ENCODE measurements at places on chromosomes 2 and 18.

DNA sequence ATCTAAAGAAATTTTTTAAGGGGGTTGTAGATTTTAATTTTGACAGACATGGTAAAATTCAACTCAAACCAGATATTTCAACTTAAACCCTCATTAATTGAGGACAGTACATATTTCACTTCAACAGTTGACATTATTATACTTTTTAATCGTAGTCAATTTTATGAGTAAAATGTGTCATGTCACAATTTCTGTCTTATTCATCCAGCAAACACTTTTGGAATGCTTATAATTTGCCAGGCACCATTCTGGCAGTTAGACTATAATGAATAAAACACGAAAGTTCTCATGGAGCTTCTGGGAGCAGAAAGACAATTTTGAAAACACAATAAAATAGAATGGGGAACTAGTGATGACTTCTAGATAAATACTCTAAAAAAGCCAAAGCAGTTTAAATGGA is 1094.8 kb downstream of the SUCLG1 start:
- no peak for DNase-seq

DNA sequence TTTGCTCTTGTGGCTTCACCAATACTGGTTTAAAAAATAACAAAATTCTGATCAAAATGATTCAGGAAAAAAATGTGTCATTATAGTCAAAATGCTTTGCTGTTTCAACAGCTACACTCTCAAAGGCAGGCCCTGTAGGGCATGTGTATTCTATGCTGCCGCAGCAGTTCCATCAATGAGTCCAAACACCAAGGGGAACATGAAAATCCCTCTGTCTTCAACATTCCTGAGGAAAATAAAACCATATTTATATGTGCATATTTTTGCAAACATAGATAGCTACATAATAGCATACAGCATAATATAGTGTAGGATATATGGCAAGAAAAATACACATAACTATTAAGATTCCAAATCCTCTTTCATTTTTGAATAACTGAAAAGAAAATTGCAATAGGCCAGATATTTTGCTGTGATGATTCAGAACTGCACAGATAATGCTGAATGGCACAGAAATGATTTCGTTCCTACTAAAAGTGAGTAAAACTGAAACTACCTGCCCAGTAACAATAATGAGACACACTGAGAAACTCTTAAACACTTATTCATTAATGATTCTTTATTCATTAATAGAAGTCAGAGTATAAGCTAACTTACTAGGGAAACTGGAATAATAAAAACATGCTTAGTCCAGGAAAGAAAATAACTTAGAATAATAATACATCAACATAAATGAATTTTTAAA is 343.8 kb downstream of the SUCLG1 start:
- no peak for DNase-seq

- DNase-seq, result no peak
Measured at GRCh38 chr2:173290046-173290445, 64.6 kb upstream of the CDCA7 start.

GRCh38 chr2:190889175-190889943 is 8.7 kb downstream of the GLS start:
- no peak for DNase-seq

DNA sequence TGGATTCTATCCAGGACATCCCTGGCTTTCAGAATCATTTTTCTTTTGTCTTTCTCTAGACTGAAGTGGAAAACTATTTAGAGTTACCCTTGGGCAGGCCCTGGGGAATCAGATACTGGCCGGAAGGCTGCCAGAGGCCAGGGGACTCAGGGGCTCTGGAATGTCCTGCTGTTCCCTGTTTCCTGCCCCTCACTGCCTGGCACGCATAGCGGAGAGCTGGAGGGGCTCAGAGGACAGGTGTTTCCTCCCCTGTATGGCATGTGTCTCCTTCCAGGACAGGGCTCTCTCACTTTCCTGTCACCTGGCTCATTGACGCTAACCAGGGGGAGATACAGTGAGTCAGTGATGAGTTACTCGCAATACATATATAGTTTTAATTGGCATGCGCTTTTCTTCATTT is 38.8 kb downstream of the DYSF start:
- no peak for DNase-seq

- DNase-seq, result no peak
Measured at GRCh38 chr2:172228177-172228808, 125.6 kb upstream of the DLX2 start.

DNA sequence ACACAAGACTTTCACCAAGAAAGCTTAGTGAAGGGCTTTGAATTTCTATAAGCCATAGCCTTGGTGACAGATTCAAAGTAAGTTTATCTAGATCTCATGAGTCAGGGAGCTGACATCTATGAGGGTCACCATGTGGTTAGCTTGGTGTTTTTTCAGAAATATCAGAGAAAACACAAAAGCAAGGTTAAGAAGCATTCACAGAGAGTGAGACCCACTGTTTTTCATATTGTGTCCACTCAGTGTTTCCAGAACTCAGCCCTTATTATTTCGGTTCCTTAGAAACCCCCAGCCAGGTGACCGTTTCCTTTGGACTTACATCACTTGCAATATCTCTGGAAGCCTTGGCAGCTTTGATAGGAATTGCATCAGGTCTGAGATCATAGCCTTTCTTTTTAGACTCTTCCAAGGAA is 76.6 kb downstream of the NEB start:
- no peak for DNase-seq

DNA sequence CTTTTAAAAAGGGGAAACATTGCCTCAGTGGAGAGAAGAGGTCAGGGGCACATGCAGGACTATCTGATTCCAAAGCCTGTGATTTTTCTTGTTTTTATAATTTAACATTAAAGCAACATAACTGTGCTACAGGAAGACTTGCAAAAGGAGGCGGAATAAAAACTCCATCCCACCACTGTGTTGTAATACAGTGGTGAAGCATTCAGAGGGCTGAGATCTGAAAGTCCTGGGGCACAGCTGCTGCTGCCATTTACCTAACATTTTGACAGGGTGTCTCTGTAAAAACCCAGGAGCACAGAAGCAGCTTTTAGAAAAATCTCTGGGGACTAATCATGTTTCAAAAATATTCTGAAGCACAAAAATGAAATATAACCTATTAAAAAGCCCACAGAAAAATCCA is 97.6 kb downstream of the GRB14 start:
- DNase-seq, result no peak

- no peak for DNase-seq
Measured at GRCh38 chr2:46634905-46635304, 155.5 kb downstream of the TMEM247 start.

DNA sequence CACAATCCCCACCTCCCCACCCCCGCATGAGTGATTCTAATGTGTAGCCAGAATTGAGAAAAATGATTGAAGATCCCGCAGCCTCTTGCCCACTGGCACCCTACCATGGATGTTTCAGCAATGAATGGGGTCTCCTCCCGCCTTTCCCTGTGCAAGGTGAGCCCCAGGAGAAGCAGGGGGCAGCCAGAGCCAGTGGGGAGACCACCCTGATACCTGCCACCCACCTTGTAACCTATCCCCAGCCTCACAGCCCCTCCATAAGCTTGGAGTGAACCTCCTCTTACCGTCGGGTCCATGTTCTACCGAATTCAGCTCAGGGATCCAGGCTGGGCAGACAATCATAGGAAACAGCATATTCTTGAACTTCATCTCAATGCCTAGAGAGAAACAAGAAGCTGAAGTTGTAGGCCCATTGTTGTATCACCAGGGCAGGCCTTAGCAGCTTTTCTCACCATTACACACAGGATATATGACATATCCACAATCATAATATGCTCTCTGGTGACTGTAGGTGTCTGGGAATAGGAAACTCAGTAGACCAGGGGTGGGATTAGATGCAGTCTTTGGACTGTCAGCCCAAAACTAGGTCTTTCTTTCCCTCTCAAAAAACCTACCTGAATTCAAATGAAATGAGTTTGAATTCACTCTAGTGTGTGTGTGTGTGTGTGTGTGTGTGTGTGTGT is 30.9 kb downstream of the XDH start:
- no peak for DNase-seq

- no peak for DNase-seq
Measured at GRCh38 chr18:62672600-62672999, 42.7 kb upstream of the PHLPP1 start.

- DNase-seq, result no peak
Measured at GRCh38 chr2:214079032-214079431, 331.8 kb upstream of the VWC2L start.

DNA sequence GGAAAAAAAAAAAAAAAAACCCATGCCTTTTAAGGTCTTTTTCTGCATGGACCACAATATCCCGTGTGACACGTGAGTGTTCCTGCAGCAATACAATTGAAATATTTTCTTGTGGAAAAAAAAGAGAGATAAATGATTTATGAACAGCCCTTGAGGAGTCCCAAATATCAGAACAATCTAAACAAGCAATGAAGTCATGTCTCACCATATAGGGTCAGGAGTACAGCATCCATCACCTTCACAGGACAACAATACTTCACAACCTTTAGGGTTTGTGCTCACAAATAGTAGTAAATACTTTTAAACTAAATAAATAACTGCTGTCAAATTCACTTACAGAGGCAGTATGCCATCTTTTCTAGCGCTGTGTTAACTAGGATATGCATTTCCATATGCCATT is 87.9 kb downstream of the ZEB2 start:
- no peak for DNase-seq

DNA sequence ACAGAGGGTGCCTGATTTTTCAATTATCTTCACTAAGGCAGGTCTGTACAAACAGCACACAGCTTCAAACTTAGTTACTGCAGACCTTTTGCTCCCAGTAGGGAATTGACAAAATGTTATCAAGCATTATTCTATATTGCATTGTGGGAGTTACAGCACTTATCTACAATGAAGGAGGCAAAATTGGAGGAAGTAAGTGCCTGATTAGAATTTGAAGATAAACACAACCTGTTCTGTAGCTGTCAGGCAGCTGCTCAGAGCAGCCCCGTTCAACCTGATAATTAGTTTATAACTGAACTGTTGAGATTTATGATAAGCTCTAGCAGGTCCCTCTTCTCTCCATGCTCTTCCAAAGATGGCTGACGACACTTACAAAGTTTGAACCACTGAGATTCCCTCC is 364.4 kb upstream of the CYRIA start:
- DNase-seq, result no peak

GRCh38 chr18:6286585-6286984 is 128.1 kb downstream of the L3MBTL4 start:
- no peak for DNase-seq

DNA sequence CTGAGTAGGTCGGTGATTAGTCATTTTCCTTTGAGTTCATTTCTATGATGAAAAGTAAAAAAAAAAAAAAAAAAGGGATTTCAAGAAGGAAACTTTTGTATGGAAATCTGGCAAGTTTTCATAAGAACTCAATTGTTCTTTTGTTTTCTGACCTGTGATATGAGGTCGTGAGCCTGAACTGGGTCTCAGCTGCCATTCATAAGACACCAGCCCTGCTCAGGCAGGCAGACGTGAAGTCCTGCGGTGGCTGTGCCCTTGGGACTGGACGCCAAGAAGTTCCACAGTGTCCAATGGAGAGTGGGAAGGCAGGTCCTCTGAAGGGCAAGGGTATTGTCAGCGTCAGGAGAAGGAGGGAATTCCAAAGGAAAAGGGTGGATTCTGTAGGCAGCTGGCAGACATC is 183.9 kb downstream of the NCK2 start:
- no peak for DNase-seq

DNA sequence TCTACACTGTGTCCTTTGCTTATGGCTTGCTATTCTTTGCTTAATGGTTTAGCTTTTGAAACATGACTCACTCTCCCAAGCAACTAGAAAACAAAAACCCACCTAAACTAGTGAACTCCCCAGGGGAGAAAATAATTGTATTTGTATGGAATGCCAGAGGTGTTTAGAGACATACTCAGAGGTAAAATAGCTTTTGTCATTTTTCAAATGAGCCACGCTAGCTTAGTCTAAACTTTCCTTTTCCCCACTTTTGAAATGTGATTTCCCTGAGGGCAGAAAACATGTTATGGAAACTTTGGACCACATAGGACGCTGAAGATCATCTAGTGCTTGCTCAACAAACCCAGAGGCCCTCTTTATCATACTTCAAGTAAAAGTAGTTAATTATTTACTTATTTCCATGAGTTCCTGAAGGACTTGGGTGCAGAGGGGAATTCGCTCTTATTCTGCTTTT is 16.5 kb upstream of the CYTIP start:
- DNase-seq, result no peak

DNA sequence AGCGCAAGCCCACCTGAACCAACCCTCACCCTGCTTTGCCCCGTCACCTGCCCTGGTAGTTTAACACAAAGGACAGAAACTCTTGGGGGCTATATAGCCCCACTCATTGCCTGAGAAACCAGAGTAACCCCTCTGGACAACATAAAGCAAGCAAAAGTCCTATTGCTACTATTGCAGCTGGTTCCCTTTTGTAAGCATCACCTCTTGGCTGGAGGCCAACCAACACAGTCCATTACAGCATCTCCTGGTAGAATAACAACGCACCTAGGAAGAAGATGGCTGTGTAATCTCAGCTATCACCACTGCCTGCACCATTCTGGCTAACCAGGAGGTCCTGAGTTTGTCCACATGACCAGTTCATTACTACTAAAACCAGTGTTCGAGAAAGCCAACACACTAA is 36.4 kb downstream of the FLACC1 start:
- no peak for DNase-seq

DNA sequence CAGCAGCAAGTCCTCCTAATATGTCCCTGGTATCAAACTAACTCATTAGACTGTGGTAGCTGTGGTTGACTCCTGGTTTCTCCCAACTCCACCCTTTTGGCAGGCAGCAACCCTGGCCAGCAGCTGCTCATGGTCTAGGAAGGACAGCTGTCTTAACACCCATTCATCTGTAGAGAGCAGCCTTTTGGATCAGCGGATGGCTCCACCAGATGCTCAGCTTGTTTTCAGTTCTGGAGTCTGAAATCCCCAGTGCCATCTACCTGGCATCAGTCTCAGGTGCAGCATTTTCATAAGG is 100.5 kb downstream of the SPOPL start:
- no peak for DNase-seq

- DNase-seq, result no peak
Measured at GRCh38 chr18:56986829-56987228, 160.1 kb upstream of the BOD1L2 start.

DNA sequence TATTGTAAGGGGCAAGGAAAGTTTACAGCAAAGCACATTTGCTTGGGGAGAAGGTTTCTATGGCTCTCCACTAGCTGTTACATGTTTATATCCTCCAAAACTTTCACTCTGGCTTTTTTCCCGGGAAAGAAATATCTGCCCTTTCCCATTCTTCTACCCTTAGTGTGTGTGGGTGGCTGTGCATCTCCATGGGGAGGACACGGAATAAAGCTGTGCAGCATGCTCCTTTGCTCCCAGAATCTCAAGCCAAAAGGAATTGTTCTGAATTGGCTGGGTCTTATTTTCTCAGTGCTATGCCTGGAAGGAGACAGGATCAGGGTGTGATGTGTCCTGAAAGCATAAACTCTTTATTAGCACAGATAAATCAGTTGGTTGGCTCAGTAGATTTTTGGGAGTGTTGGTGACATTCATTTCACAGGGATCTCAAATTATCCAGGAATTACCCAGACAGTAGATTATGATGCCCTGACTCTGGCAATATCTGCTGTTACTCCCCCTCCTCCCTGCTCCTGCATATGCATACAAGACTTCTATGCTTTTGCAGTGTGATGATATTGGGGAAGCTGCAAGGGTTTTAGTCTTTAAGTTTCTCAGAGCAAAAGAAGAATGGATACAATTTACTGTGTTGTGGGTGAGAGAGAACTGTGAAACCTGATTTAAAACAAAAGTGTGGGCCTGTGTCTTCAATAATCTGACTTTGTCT is 63.1 kb downstream of the PARD3B start:
- no peak for DNase-seq
